CD4-positive, alpha-beta T cell treated with Interleukin-4 for 1 hour (primary cell): ENCODE measurements at places on chromosomes 4 and X.

- DNase-seq = no peak
Observed at GRCh38 chrX:4663085-4663484, 949.6 kb upstream of the PRKX start.

GRCh38 chr4:99383833-99384392 is 31.4 kb upstream of the ADH1C start:
- DNase-seq = no peak

DNA sequence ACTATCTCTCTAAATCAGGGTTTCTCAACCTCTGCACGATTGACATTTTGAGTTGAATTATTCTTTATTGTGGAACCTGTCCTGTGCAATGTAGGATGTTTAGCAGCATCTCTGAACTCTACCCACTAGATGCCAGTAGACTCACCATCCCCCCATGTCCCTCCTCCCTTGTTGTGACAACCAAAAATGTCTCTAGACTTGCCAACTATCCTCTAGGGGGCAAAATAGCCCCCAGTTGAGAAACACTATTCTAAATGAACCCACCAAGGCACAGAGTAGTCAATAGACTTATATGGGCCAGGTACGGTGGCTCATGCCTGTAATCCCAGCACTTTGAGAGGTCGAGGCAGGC is 49.1 kb upstream of the GAB1 start:
- no peak for DNase-seq

GRCh38 chrX:63466690-63467089 is 115.6 kb upstream of the SPIN4 start:
- no peak for DNase-seq

DNA sequence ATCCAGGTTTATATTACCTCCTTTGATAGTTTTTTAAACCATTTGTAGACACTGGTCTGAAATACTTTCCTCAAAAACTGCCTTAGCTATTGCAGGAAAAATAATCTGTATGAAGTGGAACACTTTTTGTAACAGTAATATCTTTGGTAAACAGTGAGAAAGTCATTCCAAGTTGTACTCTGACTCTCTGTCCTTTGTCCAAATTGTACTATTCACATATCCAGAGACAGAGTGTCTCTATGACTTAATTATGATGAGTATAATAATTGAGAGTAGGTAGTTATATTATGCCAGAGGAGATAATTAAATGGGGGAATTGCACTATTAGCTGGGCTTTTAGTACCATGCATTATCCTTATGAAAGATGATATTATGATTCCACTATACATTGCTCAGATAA is 112.6 kb upstream of the LCORL start:
- DNase-seq = no peak

DNA sequence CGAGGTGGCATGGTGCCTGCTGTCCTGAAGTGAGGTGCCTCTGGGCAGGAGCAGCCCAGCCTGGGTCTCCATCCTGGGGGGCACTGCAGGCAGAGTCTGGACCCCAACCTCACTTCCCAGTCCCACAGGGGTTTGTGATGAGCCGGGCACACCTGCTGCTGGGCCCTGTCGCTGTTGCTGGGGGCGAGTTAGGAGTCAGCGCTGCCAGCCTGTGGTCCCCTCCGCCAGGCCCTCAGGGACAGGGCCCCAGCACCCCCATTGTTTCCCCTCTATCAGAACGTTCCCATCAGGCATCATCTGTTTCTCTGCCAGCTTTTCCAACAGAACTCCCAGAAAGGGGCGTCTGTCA is 23.4 kb downstream of the WFS1 start:
- no peak for DNase-seq

- DNase-seq = no peak
Observed at GRCh38 chrX:69232945-69233344, 67.7 kb upstream of the PJA1 start.

DNA sequence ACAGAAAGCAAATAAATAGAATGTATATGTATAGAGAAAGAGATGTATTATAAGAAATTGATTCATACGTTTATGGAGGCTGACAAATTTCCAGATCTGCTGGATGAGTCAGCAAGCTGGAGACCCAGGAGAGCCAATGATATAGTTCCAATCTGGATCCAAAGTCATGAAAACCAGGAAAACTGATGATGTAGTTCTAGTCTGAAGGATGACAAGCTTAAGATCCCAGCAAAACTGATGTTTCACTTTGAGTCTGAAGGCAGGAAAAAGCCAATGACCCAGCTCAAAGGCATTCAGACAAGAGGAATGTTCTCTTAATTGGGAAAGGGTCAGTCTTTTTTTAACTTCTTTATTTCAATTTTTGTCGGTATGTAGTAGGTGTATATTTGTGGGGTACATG is 102.6 kb downstream of the LHFPL1 start:
- DNase-seq = no peak

- DNase-seq = no peak
Observed at GRCh38 chr4:173432430-173432829, 33.5 kb upstream of the SCRG1 start.

DNA sequence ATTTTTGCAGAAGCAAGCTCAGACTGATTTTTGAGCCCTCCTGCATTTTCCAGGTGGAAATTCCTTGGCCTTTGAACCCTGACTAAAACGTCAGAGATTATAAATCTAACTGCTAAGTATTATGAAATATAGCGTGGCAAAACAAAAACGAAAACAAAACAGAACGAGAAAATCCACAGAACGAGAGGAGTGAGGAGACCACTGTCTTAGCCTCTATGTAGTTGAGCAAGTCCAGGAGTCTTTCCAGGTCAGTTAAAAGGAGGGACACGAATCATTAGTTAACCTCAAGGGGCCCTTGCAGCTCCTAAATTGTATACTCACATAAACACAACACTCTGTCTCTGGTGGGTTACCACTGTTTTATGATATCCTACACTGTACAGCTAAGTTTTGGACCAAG is 80.2 kb downstream of the SYNPO2 start:
- DNase-seq = no peak

- no peak for DNase-seq
Observed at GRCh38 chr4:53321151-53321983, 44.5 kb downstream of the SCFD2 start.

GRCh38 chr4:156685308-156685707 is 286.3 kb downstream of the PDGFC start:
- DNase-seq = no peak

GRCh38 chr4:168167714-168168284 is 75.5 kb downstream of the ANXA10 start:
- no peak for DNase-seq

- no peak for DNase-seq
Observed at GRCh38 chr4:78689700-78690323, 86.3 kb upstream of the BMP2K start.

GRCh38 chr4:169800541-169800940 is 42.8 kb upstream of the HPF1 start:
- DNase-seq = no peak
